Immature natural killer cell (primary cell): ENCODE measurements at places on chromosomes 2 and 18. TPM values are rescaled to one million over a fixed set of nuclear protein-coding genes. Genes with fewer than 3 reads are reported as not detected.

- no peak for DNase-seq
Observed at GRCh38 chr2:181070119-181070835, 89.9 kb downstream of the UBE2E3 start.

DNA sequence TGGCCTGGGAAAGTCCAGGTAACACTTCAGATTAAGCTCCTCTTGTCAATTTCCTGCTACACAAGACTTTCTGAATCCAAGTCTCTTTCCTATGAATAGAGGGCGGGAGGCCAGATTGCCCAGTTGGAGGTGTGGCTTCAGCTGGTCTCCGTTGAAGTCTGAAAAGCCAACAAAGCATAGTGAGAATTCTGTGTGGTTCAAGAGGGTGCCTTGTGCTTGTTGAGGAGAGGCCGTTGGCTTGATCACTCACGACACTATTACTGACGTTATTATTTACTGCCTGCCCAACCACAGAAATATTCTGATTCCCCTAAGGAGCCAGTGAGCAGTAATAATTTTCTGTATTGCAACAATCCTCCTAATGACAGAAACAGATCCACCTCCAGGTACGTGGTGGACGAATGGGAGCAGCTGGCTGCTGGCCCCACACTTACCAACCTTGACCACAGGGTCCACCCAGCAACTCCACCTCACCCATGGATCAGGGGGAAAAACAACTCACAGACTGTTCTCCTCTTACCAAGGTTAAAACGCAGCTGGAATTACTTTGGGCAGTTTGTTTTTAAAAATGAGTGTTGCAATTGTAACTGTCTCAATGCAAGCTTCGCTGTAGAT lies 21.9 kb downstream of the NRP2 start:
- DNase-seq: no peak

- no peak for DNase-seq
Observed at GRCh38 chr2:48574353-48575287, 43.0 kb upstream of the GTF2A1L start.

DNA sequence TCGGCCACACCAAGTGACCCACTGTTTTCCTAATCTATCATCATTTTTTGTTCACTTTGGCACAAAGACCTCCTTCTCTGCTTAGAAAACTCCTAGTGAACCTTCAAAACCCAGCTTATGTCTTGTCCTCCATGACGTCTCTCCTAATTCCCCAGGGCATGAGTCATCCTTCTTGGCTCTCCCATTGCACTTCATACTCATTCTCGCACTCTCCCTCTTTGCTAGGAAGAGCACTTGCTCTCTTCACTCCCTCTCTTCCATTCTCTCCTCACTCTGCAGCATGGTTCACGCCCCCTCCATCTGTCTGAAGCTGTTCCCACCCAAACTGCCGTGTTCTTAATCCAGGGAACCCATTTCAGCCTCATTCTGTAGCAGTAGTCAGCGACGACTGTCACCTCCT lies 103.9 kb downstream of the MRO start:
- DNase-seq: no peak

- DNase-seq: peak; percentile 87
Observed at GRCh38 chr18:2655178-2655953, at the start of gene SMCHD1. TSS of gene SMCHD1 (plus strand) at chr18:2655726. CDS start at chr18:2656076, 350 bp downstream.

DNA sequence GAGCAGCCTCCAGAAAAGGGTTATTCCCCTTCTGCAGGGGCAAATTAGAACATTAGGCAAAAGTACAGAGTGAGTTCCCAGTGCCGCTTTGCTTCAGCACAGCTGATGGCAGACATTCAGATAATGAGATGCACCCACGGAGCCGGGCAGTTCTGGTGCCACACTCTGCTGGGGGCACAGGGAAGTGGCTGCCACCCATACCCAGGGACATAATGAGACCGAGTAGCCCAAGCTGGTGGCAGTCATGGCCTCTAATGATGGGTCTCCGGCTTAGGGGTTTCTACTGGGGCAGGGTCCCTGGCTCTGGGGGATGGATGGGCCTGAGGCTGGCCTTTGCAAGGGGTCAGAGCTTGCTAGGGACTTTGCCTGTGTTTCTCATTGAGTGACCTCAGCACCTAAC lies 26.2 kb downstream of the GLI2 start:
- DNase-seq: no peak

- DNase-seq: no peak
Observed at GRCh38 chr2:9610781-9611548, 19.8 kb downstream of the YWHAQ start.

GRCh38 chr18:48875942-48876511 lies 74.7 kb downstream of the SMAD7 start:
- no peak for DNase-seq

DNA sequence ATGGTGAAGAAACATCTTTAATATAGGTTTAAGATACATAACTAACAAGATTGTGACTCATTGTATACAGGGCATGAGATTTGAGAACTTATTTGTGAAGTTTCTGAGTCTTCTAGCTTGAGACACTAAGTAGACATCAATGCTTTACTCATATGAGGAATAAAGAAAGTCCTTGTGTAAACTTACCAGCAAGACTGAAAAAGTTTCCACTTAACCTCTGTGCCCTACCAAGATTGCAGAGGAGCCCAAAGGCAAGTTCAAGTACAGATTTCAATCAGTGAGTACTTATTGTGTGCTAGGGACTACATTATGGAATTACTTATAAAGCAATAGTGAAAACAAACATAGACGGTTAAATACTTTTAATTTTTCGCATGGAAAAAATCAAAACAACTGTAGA lies 1041.2 kb upstream of the CELF4 start:
- DNase-seq: no peak

- no peak for DNase-seq
Observed at GRCh38 chr2:62014102-62014501, 108.6 kb downstream of the COMMD1 start.

- no peak for DNase-seq
Observed at GRCh38 chr2:100924520-100925451, 77.3 kb upstream of the RPL31 start.

DNA sequence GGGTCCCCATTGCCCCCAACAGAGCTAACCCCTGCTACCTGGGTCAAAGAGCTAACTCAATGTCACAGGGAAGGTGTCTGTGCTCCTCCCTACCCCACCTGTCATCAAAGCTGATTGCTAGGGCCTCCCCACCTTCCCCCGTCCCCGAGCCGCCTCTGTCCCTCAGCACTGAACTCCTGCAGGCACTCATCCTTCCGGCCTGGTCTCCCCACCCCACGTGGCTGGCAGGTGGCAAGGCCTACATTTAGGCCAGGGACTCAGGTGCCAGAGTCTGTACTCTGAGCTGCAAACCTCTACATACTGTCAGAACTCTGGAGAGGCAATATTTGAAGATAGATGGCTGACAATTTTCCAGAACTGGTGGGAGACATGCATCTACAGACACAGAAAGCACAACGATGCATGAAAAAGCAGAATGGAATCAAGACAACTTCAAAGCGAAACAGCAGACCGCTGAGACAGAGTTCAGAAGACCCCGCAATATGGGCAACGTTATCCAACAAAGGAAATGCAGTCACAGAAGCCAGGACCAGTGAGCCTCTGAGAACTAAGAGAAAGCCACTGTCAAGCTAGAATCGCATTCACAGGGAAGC lies 195.8 kb downstream of the HDAC4 start:
- DNase-seq: no peak

GRCh38 chr2:190404487-190404886 lies 3.7 kb upstream of the MFSD6 start:
- no peak for DNase-seq

- no peak for DNase-seq
Observed at GRCh38 chr2:146992057-146992456, 852.8 kb upstream of the ACVR2A start.

GRCh38 chr2:43370705-43371104 lies 144.3 kb upstream of the ZFP36L2 start:
- no peak for DNase-seq

DNA sequence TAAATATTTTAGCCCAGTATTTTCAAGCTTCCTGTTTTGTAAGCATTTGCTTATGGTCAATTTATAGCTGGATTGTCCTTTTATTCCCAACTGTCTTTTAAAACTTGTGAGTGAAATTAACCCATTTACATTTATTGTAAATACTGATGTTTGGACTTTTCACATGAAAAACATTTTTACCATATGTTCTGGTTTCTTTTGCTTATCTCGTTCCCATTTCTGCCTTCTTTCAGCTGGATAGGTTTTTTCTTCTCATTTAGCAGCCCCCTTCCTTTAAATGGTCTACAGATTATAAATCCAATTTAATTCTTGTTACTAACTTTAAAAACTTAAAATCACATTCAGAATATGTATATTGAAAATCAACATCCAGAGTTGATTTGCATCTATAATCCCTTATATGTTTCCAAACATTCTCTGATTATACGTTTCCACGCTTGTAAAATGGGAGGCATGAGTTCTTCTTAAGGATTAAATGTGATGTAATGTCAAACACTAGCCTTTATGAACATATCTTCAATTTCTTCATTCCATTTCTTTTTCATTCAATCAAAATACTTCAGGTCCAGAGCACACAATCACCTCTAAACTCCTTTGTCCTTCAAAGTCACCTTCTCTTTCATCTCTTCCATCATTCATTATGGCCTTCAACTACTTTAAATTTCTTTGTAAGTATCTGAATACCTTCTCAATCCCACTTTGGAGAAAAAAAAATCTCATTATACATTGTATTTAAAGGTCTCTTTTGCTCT lies 1.1 kb upstream of the KDM3A start:
- DNase-seq: no peak

DNA sequence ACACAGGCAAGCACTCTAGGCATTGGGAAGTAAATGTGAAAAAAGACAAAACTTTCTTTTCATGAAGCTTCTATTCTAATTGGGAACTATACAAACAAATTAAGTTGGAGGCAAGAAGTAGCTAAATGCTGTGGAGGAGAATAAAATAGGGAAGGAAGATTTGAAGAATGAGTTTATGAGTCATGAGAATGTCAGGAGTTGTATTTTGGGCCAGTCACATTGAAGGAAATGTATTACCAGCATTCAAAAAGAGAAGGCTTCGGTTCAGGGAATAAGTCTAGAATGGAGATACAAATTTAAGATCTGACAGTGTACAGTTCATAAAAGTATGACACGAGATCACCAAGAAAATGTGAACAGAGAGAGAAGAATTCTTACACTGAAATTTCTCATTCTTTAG lies 666.5 kb downstream of the ADCYAP1 start:
- DNase-seq: no peak

- no peak for DNase-seq
Observed at GRCh38 chr2:64625299-64626145, 28.2 kb downstream of the SERTAD2 start.

DNA sequence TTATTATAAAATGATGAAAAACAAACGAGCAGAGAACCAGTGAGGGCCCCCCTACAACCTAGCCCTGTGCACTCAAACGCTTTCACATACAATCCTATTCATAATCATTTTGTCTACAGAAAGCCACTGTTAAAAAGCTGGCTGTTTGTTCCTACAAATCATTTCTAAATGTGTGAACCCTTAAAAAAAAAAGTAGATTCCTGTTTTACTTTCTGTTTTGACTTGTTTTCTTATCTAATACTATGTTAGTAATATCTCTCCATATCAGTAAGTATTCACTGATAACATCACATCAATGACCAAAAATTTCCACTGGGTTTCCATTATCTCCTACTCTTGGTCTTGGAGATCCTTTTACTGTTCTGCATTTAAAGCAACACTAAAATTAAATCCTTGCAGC lies 128.8 kb upstream of the TTC39C start:
- peak; percentile 66 for DNase-seq

DNA sequence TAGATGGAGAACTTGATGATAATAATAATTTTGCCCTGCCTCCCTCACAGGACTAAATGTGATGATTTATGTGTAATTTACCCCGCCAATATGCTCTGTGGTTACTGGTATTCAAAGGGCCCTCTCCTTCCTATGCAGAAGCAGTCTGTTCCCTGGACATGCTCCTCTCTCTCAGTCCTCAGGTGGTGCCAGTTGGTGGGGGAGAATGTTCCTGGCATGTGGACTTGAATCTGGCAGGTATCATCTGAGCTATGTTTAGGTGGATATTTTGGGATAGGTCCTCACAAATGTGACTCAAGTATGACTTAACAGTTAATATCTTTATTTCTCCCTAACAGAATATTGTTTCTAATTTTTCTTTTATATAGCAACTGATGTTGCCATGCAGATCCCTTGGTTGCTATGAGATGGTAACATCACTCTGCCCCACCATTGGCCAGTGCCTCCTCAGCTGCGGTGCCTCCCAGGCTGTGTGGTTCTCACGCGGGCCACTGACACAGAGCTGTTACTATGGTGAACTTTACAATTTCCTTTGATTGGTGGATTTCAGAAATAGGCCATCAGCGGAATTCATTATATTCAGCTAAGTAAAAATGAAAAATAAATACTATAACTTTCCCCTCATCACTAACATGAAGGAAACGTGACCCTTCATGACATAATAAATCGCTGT lies 106.7 kb upstream of the PELI1 start:
- peak; percentile 11 for DNase-seq

- DNase-seq: no peak
Observed at GRCh38 chr2:222724208-222724607, 52.8 kb downstream of the MOGAT1 start.

The PSMD1 gene
- 61.0 TPM for polyA plus RNA-seq

The ATP8B1 gene
- polyA plus RNA-seq: 0.55 TPM

The HOXD13 gene
- polyA plus RNA-seq: not detected

The AFF3 gene
- polyA plus RNA-seq: 7.4 TPM

The PRKAG3 gene
- not detected for polyA plus RNA-seq

The ANKRD36C gene
- polyA plus RNA-seq: 14.2 TPM

The REG3G gene
- polyA plus RNA-seq: not detected
